ENCODE measurements at places on chromosomes 2 and 18.

DNA sequence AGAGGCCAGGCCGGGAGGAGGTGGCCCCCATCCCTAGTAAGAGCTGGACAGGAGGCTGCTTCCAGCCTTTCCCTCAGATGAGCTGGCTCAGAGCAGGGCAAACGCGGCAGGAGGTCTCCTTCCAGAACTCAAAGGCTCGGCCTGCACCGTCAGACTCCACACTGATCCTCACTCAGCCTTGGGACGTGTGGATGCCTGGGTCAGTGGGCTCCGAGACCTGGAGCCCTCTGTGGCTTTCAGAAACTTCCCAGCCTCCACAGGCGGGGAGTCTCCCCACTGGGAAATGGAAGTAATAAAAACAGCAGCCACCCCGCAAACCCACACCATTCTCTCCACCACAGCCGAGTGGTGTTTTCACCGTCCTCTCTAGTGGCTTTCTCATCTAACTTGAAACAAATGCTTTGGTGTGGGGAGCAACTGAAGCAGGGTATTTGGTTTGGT, 54.3 kb downstream of the INPP5D start:
- no peak for DNase-seq

DNA sequence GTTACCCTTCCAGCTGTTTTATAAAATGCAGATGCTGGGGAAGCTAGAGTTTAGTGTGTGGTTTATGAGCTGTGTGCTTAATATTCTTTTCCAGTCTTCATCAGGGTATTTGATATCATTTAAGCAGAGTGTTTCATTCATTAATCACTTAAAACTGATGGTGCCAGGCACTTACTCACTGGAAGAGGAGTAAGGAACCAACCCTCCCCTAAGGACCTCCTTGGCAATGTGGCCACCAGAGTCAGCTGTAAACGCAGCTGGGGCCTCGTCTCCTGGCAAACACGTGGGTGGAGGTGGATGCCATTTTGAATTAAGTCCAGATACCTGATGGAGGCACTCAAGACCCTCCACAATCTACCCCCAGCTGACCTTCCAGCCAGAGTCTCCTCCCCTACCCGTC, 331.6 kb downstream of the CLIP4 start:
- DNase-seq, result no peak

DNA sequence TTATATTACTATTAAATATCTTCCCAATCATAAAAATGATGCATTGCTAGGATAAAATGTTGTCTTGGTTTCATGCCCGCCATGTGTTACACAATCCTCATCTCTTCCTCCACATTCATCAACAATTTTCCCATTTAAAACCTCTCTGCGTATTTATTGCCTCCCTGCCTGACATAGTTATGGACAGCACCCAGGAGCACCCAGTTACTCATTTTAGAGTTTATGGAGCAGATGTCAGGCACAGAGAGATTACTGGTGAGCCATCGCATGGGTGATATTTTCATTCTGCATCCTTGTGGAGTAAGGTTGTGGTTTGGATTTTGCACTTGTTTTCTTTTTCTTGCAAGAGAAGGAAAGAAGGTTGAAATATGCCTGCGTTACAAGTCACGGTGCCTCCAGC, 116.7 kb upstream of the NPAS2 start:
- DNase-seq, result no peak

GRCh38 chr2:223760838-223761502, 76.4 kb downstream of the AP1S3 start:
- DNase-seq, result no peak

GRCh38 chr2:215417400-215417951, 18.4 kb downstream of the FN1 start:
- DNase-seq, result no peak

DNA sequence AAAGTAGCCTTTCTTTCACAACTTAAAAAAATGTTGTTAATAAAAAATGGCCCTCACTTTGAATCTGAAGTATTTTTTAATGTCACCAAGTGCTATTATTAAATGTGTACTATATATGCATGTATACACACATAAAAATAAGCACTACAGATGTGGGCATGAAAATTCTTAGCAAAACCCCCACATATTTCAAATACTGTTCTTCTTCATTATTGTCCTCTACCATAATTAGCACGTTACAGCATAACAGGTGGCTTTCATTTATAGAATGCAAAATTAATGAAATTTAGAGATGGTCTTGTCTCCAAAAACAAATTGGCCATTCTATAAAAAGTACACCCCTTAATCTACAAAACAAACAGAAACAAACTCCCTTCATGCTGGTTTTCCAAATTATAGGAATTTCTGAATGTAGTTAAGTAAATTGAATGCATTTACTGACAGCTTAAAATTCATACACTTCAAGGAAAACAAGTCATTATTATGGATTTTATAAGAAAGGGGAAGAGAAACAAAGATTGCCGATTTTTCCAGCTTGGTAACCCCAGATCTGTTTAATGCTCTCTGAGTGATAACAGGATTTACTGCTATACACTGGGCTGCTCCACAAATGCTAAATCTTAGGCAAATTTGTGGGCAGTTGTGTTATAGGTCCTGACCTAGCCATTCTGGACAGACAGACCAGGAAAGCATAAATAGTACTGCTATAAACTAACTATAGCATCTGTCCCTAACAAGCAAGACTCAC, 67.2 kb downstream of the SPRED2 start:
- no peak for DNase-seq

DNA sequence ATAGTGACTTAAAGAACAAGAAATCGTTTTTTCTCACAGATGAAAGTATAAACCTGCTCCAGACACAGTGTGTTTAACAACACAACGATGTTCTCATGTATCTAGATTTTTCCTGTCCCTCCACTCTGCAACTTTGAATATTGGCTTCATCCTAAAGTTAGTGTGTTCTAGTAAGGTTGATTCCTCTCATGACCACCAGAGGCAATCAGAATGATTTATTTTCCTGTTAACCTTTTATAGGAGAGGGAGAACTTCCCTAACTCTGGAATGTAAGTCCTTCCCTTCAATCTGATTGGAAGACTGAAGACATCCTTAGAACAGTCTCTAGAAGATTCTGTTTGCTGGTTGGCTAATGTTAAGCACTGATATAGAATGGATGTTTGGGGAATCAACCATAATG, 41.0 kb upstream of the TAF4B start:
- no peak for DNase-seq

DNA sequence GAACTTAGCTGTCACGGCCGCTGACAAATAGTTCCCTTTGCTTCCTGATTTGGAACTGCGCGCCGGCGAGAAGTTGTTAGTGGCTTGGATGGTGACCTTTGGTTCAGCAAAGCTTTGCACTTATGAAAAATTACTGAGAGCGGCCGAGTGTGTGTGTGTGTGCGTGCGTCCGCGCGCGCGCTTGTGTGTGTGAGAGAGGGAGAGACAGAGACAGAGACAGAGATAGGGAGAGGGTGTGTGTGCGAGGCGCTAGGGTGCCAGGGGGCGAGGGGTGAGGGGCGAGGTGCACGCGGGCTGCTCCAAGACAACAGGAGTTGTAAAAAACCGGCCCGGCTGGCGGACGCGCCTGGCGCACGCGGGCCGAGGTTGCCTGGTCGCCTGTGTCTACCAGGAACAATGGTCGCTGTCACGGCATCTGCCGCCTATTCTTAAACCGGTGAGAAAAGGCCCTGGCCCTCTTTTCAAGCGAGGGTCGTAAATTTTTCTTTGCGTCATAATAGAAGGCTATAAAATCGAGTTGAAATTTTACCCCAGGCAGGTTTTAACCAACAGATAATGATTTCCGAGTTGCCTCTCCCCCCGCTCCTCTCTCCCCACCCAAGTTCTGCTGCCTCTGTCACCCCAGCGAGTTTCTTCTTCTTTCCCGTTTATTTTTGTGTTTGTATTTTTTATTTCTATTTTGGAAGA, 535 bp downstream of the HOXD3 start:
- no peak for DNase-seq

- DNase-seq, result no peak
Observed at GRCh38 chr2:141911485-141912066, 219.2 kb downstream of the LRP1B start.

- no peak for DNase-seq
Observed at GRCh38 chr18:60100778-60101177, 201.0 kb downstream of the PMAIP1 start.

- no peak for DNase-seq
Observed at GRCh38 chr2:173199294-173199693, 123.6 kb downstream of the MAP3K20 start.

DNA sequence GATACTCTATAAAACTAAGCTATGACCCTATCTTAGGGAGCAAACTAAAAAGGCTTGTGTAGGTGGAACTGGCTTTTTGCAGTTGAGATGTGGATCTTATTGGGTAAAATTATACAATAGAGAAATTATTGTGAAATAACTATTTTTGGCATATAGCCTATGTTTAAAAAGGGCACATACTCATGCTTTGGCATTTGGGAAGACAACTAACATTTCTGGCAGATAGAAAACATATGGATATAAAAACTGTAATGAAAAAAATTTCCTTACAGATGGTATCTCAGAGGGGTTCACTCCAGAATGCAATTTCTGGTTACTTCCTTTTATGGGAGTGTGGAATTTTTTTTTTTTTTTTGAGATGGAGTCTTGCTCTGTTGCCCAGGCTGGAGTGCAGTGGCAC, 120.1 kb upstream of the CCDC195 start:
- no peak for DNase-seq

DNA sequence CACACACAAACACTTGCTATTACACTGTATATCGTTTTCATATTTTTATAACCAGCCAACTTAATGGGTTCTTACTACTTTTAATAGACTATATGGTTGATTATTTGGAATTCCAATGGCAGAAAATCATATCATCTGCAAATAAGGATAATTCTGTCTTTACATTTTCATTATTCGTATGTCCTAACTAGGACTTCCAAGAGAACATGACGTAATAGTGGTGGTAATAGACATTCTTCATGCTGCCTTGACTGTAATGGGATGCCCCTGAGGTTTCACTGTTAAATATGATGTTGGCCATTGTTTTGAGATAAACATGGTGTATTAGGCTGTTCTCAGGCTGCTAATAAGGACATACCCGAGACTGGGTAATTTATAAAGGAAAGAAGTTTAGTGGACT, 45.2 kb downstream of the DYNAP start:
- DNase-seq, result no peak

- no peak for DNase-seq
Observed at GRCh38 chr2:61419129-61419528, 51.8 kb downstream of the USP34 start.

Data from spinal cord (tissue), 10 donors.